CD4-positive, alpha-beta T cell treated with Interleukin-17A for 4 hours (primary cell): ENCODE measurements at places on chromosomes 3 and 15.
A peak's percentile ranks its signal among the peaks of the same experiment; 100 is the strongest.

DNA sequence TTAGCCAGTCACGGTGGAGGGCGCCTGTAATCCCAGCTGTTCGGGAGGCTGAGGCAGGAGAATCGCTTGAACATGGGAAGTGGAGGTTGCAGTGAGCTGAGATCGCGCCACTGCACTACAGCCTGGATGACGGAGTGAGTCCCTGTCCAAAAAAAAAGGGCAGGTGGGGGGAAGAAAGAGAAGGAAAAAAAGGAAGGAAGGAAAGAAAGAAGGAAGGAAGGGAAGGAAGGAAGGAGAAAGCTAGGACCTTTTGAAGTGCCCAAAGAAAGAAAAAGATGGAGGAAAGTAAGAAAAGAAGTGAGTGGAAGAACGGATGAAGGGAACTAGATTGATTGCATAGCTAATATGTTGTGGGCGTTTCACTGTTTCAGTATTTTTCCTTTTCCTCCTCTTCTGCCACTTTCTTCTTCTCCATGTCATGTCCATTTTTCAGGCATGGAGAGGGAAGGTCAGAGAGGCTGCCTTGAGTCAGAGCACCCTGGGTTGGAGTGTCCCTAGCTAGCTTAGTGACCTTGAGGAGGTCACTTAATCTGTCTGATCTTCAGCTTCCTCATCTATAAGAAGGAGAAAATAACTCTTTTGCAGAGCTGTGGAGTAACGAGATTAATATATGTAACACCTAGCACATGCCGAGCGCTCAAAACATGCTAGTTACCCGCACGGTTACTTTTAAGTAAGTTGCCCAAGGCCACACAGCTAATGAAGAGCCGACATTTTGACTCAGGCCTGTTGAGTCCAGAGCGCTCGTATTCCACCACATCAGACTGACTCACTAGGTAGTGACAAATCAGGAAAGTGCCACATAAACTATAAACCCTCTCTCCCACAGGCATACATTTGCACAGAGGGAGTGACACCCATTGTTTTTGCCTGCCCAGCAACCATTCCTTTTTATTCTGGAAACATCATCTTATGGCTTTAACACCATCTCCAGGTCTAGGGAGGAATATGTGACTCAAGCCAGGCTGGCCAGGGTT, 42.2 kb downstream of the BHLHE40 start:
- peak; percentile 28 for DNase-seq

- DNase-seq = peak; percentile 58
These were observed 11.7 kb upstream of the SEMA3B start for GRCh38 chr3:50256978-50257890.

GRCh38 chr15:90774731-90775514, 57.8 kb downstream of the BLM start:
- DNase-seq = no peak

GRCh38 chr15:23083115-23083514, 43.7 kb upstream of the TUBGCP5 start:
- DNase-seq = no peak
